ENCODE measurements at places on chromosomes 2 and 18.

DNA sequence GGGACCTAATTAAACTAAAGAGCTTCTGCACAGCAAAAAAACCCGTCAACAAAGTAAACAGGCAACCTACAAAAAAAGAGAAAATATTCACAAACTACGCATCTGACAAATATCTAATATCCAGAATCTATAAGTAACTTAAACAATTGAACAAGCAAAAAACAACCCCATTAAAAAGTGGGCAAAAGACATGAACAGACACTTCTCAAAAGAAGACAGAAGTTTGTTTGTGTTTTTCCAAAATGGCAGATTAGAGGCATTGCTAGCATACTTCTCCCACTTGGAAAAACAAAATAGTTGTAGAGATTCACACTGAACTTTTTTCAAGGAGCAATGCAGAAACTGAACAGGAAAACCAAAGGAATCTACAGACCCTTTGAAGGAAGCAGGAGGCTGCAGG, 37.6 kb downstream of the FLACC1 start:
- no peak for DNase-seq

- DNase-seq = no peak
Observed at GRCh38 chr2:205975082-205975949, 110.7 kb downstream of the INO80D start.

GRCh38 chr2:176395273-176395854, 126.1 kb downstream of the MTX2 start:
- DNase-seq = peak; percentile 18

- DNase-seq = no peak
Observed at GRCh38 chr2:41663056-41663455, 384.8 kb upstream of the PKDCC start.

GRCh38 chr2:23782646-23783045, 144.3 kb downstream of the ATAD2B start:
- DNase-seq = no peak

Data from fibroblast of upper back skin (primary cell).